ENCODE measurements at places on chromosomes 5 and 9.

- DNase-seq: no peak
Observed at GRCh38 chr9:94675008-94675881, 35.9 kb upstream of the FBP1 start.

GRCh38 chr5:98898743-98899142 is 30.1 kb downstream of the CHD1 start:
- DNase-seq: no peak

DNA sequence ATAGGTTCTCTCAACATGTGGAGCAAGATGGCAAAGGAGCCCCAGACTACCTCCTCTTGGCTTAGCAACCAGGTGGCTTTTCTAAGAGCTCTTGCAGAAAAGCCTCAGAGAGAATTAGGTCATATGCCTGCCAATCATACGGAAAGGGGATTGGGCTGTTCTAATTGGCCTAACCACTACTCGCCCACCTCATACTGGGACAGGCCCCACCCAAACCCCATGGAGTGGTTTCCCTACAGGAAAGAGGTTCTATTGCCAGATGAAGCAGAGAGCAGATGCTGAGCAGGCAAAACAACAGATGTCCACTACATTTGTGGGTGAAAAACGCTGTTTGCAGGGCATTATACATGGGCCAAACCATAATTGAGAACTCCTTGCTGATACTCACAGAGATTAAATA is 29.0 kb downstream of the ABLIM3 start:
- no peak for DNase-seq

DNA sequence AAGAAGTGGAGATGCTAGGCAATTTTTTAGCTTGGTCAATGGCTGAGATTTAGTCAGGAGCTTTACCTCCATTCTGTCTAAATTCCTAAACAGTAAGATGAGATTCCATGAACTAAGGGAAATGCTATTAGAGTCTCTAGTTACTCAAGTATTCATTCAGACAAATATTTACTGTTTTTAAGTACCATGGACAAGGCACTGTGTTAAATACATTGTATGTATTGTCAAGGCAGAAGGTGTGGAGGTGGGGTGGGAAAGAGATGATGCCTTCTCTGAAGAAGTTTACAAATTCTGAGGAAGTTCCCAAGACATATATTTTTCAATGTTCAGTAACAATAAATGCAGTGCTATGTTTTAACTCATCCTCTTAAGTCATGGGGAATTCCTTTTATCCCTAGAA is 459.9 kb upstream of the NMUR2 start:
- DNase-seq: no peak

DNA sequence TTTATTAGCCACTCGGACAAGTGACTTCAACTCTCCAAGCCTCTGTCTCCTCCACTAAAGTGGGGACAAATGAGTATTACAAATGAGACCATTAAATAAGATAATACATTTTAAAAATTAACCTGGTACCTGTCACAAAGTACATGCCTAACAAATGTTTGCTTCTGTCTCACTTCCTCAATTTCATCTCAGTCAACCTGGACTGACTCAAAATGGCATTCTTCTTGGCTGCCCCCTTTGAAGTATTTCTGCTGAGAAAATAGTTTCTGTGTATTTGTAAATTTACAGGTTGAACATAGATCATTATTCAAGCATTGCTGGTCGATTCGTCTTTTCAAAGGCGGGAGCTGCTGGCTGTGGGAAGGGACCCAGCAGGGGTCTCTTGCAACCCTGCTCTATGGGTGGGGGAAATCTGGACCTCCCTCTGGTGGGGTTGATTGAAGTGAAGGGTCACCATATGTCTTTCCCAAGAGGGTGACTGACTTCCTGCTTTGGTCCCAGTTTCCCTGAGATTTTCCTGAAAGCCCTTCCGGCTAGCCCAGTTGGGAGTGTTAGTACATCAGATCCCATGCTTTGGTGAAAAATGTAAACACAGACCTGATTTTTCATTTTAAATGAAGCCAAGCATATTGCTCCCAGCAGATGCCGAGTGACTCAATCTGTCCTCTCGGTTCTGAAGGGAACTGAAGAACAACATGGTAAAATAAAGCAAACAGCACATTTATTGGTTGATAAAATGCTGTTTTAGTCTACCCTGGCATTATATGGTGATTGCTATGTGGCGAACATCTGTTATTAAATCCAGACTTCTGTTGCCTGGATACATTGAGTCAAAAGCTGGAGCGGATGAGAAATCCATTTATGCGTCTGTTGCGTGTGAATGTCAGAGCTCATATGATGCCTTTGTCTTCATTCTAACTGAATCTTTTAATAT is 73.0 kb downstream of the KCNIP1 start:
- no peak for DNase-seq

GRCh38 chr5:32254881-32255539 is 57.7 kb downstream of the MTMR12 start:
- no peak for DNase-seq

GRCh38 chr9:103397868-103398600 is 402.9 kb downstream of the CYLC2 start:
- DNase-seq: no peak

DNA sequence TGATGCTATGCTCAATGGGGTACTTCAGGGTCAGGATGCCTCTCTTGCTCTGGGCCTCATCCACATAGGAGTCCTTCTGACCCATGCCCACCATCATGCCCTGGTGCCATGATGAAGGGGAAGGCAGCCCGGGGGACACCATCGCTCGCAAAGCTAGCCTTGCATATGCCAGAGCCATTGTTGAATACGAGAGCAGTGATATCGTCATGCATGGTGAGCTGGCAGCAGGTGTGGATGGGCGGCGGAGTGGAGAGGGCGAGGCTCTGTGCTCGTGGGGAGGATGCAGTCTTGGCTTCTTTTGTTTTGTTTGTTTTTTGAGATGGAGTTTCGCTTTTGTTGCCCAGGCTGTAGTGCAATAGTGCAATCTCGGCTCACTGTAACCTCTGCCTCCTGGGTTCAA is 17.2 kb upstream of the SPZ1 start:
- no peak for DNase-seq

DNA sequence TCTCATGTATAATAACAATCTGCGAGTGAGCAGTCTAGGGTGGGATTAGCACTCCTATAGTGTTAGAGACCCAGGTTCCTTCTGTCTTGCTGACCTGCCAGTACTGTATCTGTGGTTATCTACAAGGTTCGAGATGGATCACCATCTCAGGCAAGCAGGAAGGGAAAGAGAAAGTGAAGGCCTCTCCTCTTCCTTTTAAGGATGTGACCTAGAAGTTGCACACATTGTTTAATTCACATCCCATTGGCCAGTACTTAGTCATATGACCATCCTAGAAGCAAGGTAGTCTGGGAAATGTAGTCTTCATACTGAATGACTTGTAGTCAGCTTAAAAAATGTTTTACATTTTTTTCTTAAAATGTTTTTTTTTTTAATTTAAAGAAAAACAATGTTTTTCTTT is 168.6 kb downstream of the CARTPT start:
- DNase-seq: no peak

DNA sequence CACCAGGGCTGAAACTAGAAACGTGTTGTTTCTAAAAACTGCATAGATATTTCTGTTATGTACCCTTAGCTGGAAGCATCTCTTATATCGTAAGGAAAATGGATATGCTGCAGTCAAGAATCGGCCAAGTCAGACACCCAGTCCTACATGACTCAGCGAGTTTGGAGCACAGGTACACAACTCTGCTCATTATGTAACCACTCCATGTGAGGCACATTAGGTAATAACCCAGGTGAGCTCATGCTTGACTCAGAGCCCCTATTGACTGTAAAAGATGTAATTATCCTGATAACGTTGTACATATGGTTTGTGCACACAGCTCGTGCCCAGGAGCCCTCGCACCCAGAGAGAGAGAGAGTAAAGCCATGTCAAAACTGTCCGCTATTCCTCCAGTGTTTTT is 593.7 kb upstream of the ACO1 start:
- DNase-seq: no peak

GRCh38 chr9:70475211-70475610 is 60.8 kb upstream of the KLF9 start:
- DNase-seq: no peak

DNA sequence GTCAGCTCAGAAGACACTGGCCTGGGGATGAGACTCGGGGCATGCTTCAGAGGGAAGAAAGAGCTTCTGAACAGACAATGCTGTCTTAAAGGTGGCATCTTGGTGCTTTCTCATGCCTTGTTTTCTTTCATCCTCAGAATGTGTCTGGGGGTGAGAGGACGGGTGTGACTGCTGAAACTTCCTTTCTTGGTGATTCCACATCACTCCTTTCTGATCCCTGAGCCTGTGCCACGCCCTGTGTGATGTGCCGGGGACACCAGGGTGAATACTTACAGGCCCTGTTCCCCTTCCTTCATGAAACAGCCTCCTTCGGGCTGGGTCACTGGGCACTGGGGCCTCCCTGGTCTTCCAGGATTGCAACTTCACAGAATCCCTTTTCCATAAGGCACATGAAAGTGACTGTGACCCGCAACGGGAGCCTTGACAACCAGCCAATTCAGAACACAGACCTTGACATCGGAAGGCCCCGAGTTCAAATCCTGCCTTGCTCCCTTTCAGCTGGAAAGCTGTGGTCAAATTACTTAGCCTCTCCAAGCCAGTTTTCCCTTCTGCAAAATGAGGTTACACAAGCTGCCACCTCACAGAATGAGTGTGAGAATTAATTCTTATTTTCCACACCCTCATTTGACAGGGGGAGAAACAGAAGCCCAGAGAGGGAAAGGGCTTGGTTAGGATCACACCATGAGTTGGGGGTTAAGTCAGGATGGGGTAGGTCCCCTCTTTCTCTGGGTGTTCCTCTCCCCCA is 44.1 kb upstream of the IL17B start:
- no peak for DNase-seq

All from stimulated activated CD4-positive, alpha-beta T cell treated with anti-CD3 and anti-CD28 coated beads, Interleukin-1b, Interleukin-23, amount 100 ng/mL, for 1 hour (primary cell).